T-helper 17 cell (primary cell): ENCODE measurements at places on chromosomes 4 and X.

- no peak for DNase-seq
These were observed 96.5 kb downstream of the SH3RF1 start for GRCh38 chr4:169174247-169174646.

GRCh38 chr4:84708406-84709135 lies 125.6 kb downstream of the CDS1 start:
- DNase-seq: no peak

- DNase-seq: no peak
These were observed 48.3 kb upstream of the GPR174 start for GRCh38 chrX:79096145-79096556.

- no peak for DNase-seq
These were observed 10.6 kb downstream of the ABCG2 start for GRCh38 chr4:88147799-88148217.

- DNase-seq: peak; percentile 9
These were observed 178.0 kb downstream of the PPP3CA start for GRCh38 chr4:101169044-101170014.
